ENCODE measurements at places on chromosomes 13 and 19.

DNA sequence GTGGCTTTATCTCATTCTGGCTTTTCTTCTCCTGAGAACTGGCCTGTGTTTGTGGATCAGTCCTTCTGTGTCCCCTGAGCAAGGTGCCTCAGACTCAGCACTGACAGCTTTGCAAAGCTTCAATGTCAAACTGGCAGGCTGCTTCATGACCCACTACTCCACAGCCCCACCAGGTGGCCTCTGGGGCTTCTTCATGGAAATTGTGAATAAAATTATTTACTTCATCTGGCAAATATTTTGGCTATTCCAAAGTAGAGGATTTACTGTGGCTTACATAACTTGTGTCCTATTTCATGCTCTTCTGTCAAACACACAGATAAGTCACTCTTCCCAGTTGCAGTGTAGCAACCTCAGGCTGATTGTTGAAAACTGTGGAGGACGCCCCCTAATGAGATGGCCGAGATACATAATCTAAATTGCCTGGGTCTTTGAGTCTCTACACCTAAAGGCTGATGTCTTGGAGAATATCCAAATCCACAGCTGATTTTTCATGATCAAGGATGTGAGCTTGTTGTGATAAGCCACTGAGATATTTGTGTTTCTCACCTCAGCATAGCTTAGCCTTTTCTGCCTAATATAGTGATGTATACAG, 721.9 kb upstream of the SLC10A2 start:
- no peak for DNase-seq

- DNase-seq, result no peak
Measured at GRCh38 chr19:55197528-55197927, 11.8 kb downstream of the PTPRH start.

DNA sequence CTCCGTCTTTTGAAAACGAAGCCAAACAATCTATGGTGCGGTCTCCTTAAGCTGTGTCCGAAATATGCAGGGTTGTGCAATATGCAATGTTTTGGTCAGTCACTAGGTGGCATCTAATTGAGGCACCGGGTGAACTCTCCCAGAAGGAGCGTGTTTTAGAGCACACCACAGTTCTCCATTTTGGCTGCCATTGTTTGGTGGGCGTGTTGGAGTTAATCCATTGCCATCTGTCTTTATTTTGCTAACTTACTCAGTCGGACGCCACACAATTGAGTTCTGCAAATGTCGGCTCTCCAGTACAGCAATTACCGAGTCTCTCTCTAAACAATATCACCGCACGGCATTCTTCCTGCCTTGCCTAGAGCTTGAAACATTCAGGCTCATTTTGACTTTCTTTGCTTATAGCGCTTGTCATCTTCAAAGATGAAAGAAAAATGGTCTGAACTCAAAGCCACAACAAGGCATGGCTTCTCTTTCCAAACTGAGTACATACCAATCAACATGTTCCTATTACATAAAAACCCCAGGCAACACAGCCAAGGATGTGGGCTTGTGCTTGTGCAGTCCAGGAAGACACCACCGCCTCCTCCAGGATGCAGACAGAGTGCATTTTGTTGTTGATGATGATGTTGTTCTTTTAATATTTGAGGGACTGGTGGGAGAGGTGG, 182.0 kb upstream of the SERP2 start:
- DNase-seq, result peak; percentile 33

DNA sequence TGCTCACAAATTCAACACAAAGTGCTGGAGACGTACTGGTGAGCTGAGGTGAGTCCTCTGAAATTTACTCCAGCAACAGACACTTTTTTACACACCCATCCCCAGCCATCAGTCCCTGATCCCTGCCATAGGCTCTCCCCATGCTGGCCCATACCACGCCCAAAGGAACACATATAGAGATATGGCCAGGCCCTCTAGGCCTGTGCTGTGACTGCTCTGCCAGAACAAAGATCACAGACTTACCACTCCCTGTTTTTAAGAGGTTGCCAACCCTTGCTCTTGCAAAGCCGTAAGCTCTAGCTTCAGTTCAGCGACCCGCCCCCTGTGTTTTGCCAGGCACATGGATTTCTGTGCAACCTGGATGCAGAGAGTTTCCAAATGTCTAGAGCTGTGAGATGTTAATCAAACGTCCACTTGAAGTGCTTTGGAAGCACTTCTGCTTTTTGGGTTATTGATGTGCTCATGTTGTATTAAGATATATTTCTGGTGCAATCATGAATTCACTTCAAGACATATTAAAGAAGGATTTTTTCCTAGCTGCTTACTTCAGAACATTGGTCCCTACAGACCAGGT, 59.7 kb downstream of the DLEU7 start:
- no peak for DNase-seq

DNA sequence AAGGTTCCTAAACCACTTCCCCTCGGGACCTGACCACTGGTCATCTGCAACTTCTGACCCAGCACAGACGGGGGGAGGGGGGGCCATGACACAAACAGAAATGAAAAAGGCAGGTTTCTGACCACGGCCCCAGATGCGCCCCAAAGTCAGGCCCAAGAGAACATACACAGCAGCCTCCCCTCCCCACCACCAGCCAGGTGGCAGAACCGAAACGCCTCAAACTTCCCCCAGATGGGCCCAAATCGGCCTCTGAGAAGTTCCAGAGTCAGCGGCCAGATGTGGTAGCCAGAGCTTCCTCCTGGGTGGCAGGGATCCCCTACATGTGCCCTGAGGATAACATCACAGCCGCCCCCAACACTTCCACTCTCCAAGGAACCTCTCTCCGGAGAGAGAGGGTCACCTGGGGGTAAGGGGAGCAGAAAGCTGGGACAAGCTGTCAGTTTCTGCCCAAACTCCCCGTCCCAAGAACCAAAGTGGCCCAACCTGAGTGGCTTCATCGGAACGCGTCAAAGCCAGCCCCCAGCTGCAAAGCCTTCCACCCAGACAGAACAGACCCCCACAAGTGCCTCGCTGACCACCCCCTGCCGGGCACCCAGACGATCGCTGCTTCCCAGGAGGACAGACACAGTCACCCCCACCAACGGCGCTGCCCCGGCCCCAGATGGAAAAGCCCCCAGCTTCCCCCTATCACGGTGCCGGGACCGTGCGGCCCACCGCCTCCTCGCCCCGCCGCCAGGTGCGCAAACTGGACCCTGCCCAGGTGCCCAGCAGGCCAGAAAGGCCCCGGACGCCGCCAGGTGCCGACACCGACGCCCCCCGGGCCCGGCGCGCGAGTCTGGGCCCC, 800 bp downstream of the ELL start:
- no peak for DNase-seq

GRCh38 chr13:39688699-39689405, 33.4 kb downstream of the COG6 start:
- no peak for DNase-seq

GRCh38 chr19:16893686-16893989, 4.8 kb downstream of the F2RL3 start:
- DNase-seq, result no peak

GRCh38 chr13:109833071-109833470, 46.7 kb upstream of the IRS2 start:
- DNase-seq, result no peak

GRCh38 chr13:96958286-96958891, 35.9 kb downstream of the OXGR1 start:
- DNase-seq, result no peak

DNA sequence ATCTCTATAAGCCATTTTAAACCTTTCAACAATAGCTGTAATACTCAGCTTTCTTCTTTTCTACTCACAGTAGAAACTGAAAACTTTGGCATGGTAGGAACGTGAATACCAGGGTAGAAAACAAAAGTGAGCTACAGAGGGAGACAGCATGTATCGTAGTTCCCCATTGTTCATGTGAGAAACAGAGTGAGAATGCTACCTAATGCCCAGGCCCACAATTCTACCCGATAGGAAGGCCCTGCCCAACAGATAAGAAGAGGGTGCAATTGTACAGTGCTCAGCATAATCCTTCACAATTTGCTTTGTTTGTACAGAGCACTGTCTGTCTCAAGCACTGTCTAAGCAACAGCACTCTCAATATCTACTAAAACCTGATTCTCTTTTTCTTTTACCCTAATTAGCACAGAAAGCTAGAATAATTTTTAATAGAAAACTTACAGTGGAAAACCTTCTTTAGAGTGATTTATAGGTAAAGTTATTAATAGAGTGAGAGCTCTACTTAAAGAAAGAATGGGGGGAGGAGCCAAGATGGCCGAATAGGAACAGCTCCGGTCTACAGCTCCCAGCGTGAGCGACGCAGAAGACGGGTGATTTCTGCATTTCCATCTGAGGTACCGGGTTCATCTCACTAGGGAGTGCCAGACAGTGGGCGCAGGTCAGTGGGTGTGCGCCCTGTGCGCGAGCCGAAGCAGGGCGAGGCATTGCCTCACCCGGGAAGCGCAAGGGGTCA, 322.3 kb downstream of the EFNB2 start:
- no peak for DNase-seq

GRCh38 chr13:40230833-40231266, 435.6 kb downstream of the FOXO1 start:
- no peak for DNase-seq

GRCh38 chr19:7307590-7308218, 13.5 kb upstream of the INSR start:
- DNase-seq, result no peak

GRCh38 chr13:45487604-45488003, 22.9 kb downstream of the COG3 start:
- DNase-seq, result no peak

DNA sequence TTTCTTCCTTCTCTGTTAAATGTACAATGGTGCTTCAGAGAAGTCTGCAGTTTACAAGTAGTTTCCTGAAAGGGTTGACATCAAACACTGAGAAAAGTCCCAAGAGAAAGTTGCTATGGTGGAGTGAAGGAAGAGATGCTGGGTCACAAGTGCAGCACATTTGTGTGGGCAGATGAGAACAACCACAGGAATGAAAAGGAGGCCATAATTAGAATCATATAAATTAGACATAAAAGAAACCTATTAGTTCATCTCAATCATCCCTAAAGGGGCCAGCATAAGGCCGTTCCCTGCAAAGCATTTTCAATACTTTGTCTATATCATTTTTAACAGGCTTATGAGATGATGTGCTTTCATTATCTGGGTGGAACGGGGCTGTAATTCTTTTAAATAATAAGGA, 359.2 kb downstream of the IRS2 start:
- DNase-seq, result no peak

GRCh38 chr13:70108356-70109105, at the start of gene KLHL1:
TSS of gene KLHL1 (minus strand) at chr13:70108452. CDS start at chr13:70107699, 753 bp downstream.
- no peak for DNase-seq

- peak; percentile 40 for DNase-seq
Measured at GRCh38 chr19:8148410-8149260, 757 bp downstream of the FBN3 start.

- DNase-seq, result no peak
Measured at GRCh38 chr13:72960541-72960940, 98.3 kb upstream of the KLF5 start.

- no peak for DNase-seq
Measured at GRCh38 chr19:46022431-46023310, at the start of gene PGLYRP1. TSS of gene PGLYRP1 (minus strand) at chr19:46023053. CDS start at chr19:46023021, 32 bp downstream.

DNA sequence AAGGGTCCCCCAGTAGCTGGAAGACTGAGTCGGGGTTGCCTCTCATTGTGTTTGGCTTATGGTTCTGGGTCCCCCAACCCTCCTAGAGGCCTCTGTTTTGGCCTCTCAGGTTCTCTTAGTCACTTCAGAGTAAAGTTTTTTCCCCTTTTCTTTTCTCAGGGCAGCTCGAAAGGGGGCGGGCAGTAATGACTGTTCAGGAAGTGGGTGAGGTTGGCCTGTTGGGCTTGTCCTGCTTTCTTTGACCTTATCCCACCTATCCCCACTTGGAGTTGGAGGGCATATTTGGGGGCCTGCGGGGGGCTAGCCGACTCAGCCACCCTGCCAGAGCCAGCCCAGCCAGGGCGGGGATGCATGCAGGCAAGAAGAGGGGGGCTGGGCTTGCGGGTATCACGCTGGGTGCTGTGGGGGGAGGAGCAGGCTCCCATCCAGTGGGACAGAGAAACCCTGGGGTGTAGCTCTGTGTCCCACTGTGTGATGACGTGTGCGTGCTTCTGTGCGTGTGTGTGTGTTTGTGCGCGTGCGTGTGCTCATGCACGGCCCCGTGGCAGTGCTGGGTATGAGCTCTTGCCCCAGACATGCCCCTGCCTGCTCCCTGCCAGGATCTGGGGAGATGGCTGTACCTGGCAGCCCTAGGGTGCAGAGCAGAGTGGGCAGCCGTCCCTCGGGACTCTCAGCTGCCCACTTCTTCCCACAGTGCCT, 1.4 kb downstream of the CIC start:
- peak; percentile 35 for DNase-seq

GRCh38 chr13:51311957-51312520, 27.5 kb upstream of the SERPINE3 start:
- DNase-seq, result no peak

DNA sequence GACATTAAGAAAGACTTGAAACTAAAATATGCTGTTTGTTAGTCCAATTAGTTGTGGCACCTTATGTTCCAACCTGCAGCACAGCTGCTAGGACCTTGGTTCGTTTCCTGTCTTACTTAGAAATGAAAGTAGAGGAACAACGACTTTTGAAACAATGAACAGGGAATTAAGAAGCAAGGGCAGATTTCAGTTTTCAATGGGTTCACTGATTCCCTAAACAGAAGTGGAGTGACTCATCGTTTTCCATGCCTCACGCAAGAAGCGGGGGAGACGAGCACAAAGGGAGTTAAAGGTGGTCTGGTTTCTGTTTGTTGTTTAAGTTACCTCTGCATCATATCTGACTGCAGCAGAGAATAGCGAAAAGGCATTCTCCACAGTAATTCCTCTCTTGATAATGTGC, 44.8 kb downstream of the PHF11 start:
- no peak for DNase-seq

DNA sequence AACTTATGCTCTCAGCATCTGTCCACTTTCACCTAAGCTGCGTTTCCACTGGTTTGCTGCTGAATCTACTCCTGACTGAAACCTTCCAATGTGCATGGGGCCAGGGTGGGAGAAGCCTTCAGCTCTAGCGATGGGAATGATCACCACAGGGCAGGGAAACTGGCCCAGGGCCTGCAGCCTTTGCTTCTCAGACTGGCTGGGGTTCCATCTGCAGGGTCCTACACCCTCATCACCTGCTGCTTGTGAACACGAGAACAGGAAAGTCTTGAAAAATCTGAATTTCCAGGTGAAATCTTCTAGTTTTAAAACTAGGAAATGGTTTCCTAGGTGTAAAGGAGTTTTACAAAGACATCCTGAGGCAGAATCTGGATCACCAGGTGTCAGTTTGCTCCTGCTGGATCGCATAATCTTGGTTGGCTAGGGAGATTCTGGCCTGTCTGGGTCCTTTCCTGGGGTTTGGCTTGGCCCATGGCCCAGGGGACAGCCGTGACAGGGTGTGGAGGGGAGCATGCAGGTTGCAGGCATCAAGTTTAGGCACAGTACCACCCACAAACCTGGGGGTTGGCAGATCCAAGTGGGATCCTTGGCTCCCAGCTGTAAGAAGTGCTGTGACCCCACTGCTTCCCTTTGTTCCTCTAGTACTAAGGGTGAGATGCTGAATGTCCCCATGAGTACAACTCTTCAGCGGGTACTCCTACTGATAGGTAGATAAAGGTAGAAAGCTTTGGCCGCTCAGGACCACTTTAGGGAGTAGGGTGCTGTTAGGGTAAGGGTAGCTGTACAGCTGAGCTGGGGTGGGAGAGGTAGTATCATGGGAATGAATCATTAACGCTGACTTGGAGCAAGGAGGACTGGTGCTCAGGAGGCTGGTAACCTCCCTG, 1.8 kb upstream of the UBE2M start:
- no peak for DNase-seq

GRCh38 chr19:38182536-38183210, 41.3 kb downstream of the DPF1 start:
- no peak for DNase-seq
